ENCODE measurements at places on chromosomes 5 and 9.

- peak; percentile 10 for DNase-seq
Observed at GRCh38 chr5:54171645-54172384, 138.6 kb downstream of the ARL15 start.

DNA sequence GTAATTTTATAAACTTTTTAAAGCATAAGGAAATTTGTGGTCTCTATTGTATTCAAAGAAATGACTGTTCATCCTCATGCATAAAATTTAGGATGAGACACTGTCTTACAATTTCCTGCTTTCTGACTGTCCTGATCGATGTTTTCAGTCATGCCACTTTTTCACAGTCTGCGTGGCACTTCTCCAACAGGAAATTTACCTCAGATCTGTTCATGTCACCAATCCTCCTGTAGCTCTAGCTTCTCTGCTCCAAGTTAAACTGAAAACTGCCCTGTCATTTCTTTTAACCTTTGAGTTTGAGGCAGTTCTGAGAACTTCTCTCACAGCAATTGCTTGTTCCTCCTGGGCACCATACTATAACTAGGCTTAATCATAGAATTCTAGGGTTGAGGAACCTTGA lies 455.1 kb downstream of the EFNA5 start:
- no peak for DNase-seq

- DNase-seq = no peak
Observed at GRCh38 chr9:105661011-105661410, 1.2 kb upstream of the TAL2 start.

- no peak for DNase-seq
Observed at GRCh38 chr5:67679184-67679841, 482.7 kb upstream of the CD180 start.

DNA sequence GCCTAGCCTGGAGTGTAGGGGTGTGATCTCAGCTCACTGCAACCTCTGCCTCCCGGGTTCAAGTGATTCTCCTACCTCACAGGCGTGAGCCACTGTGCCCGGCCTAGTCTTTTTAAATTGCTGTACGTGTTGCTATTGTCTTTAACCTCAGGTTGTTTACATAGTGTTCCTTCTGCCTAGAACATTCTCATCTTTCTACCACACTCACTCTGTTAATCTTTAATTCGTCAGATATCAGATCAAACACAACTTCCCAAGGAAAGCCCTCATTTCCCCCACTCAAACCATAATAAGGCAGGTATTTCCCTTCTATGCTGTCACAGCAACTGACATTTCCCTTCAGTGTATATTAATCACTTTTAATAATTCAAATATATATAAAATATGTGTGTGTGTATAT lies 1310.0 kb upstream of the C9orf72 start:
- no peak for DNase-seq

- DNase-seq = no peak
Observed at GRCh38 chr9:102113191-102113590, 374.7 kb upstream of the GRIN3A start.

Measured in erythroblast (primary cell).